ENCODE measurements at places on chromosomes 16 and 17. TPM values are rescaled to one million over a fixed set of nuclear protein-coding genes. Genes with fewer than 3 reads are reported as not detected.

GRCh38 chr16:6146356-6146755, 1048.8 kb upstream of the EEF2KMT start:
- DNase-seq: no peak
- H3K36me3 ChIP-seq: no peaks in the 10 kb centered on the region
- H3K4me1 ChIP-seq: no peaks in the 10 kb centered on the region
- H3K27me3 ChIP-seq: no peaks in the 10 kb centered on the region
- no peak overlapping the region for H3K4me3 ChIP-seq

- no peaks in the 10 kb centered on the region for H3K4me1 ChIP-seq
- no peaks in the 10 kb centered on the region for H3K36me3 ChIP-seq
- DNase-seq: no peak
- no peak overlapping the region for H3K4me3 ChIP-seq
- peak overlapping the region; percentile 28 for H3K27ac ChIP-seq
These were observed 4.8 kb upstream of the BLMH start for GRCh38 chr17:30296499-30297080.

- H3K4me3 ChIP-seq: no peak overlapping the region
- H3K36me3 ChIP-seq: peaks cover 14% of the 10 kb centered on the region
- no peaks in the 10 kb centered on the region for H3K4me1 ChIP-seq
- no peak for DNase-seq
- H3K27me3 ChIP-seq: no peaks in the 10 kb centered on the region
- no peak overlapping the region for H3K27ac ChIP-seq
These were observed 68.5 kb upstream of the ATP2A3 start for GRCh38 chr17:4032738-4033137.

GRCh38 chr17:78112518-78113471, 15.8 kb downstream of the TMC6 start:
- no peak overlapping the region for H3K4me3 ChIP-seq
- no peaks in the 10 kb centered on the region for H3K36me3 ChIP-seq
- no peaks in the 10 kb centered on the region for H3K27me3 ChIP-seq
- H3K27ac ChIP-seq: no peak overlapping the region
- DNase-seq: peak; percentile 83

- peaks cover 22% of the 10 kb centered on the region for H3K36me3 ChIP-seq
- no peak for DNase-seq
- H3K4me3 ChIP-seq: no peak overlapping the region
- no peaks in the 10 kb centered on the region for H3K27me3 ChIP-seq
These were observed 13.9 kb upstream of the CYTH1 start for GRCh38 chr17:78795861-78796516.

DNA sequence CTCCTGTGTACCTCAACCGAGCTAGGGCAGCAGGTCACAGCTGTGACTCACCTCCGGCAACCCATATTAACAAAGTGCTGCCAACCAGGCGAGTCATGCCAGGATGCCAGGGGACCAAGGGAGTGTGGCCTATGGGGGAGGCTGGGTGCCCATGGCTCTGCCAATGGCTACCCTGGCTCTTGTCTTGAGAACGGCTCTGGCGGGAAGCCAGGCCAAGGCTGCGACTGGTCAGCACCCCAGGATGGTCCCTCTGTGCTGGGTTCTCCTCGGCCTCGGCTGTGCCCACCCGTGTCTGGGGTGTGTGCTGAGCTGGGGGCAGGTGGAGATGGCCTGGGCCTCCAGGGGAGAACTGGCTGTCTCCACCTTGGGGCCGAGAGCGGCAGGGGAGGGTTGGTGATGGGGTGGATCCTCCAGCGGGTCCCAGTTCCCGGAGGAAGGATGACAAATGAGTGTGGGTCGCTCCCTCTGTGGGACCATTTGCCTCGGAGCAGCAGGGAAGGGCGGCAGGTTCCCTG, 75.8 kb downstream of the MRC2 start:
- no peak overlapping the region for H3K27ac ChIP-seq
- H3K4me3 ChIP-seq: peak overlapping the region; percentile 55
- H3K4me1 ChIP-seq: peaks cover 14% of the 10 kb centered on the region
- DNase-seq: peak; percentile 73
- H3K27me3 ChIP-seq: peaks cover 9% of the 10 kb centered on the region
- no peaks in the 10 kb centered on the region for H3K36me3 ChIP-seq

- H3K4me3 ChIP-seq: no peak within 1 kb of the TSS
- no peaks in the 10 kb centered on the region for H3K36me3 ChIP-seq
- H3K4me1 ChIP-seq: peaks cover 12% of the 10 kb centered on the region
These were observed at the start of gene FADS6 for GRCh38 chr17:74892974-74893911. Gene FADS6 (minus strand): TSS chr17:74893633. CDS start chr17:74893595, 38 bp downstream.

GRCh38 chr16:65789161-65789945, 577.1 kb upstream of the CDH5 start:
- no peaks in the 10 kb centered on the region for H3K36me3 ChIP-seq
- no peaks in the 10 kb centered on the region for H3K27me3 ChIP-seq
- peaks cover 10% of the 10 kb centered on the region for H3K4me1 ChIP-seq

- DNase-seq: no peak
- no peak overlapping the region for H3K27ac ChIP-seq
- H3K27me3 ChIP-seq: no peaks in the 10 kb centered on the region
- no peaks in the 10 kb centered on the region for H3K36me3 ChIP-seq
- H3K4me3 ChIP-seq: no peak overlapping the region
These were observed 296.7 kb upstream of the IRX5 start for GRCh38 chr16:54633943-54634362.

GRCh38 chr17:69723741-69724140, 309.2 kb downstream of the MAP2K6 start:
- no peaks in the 10 kb centered on the region for H3K36me3 ChIP-seq
- H3K4me1 ChIP-seq: no peaks in the 10 kb centered on the region
- no peak overlapping the region for H3K4me3 ChIP-seq
- H3K27ac ChIP-seq: no peak overlapping the region
- H3K27me3 ChIP-seq: no peaks in the 10 kb centered on the region

DNA sequence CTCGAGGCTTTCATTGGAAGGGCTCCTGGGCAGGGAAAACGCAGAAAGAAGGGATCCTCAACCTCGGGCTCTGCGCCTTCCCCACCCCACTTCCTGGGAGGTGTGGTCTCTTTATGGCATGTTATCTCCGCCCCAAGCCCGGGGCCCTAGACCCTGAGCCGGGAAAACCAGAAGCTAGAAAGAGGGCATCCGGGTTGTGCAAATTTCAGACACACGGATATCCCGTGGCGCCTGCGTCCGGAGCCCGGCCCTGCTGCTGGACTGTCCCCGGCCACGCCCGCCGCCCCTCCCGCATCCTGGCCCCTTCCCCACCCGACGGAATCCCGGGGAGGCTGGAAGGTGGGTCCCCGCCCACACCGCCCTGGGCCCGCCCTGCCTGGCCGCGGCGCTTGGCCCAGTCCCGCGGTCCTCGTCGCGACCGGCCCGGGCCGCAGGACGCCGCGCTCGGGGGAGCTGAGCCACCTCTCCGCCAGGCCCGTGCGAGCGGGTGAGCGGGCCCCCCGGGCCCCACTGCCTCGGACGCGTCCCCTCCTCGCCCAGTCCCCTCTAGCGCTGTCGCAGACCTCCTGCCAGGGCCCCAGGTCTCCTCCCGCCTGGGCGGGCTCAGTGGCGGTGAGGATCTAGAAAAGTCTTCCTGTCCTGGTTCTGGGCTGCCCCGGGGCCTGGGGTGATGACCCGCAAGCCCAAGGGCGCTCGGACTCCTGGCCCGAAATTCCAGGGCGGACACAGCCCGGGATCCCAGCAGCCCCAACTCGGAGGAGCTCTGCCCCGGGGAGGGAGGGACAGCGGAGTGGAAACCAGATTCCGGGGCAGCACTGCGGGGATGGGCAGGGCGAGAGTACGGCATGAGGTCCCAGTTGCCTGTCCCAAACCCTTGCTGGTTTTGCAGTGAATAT, at the start of gene SLC16A5:
Gene SLC16A5, plus strand, starts transcription at position 397 of the 896 bp plus-strand sequence. CDS start 5,683 bp downstream, outside the sequence.
- peak within 1 kb of the TSS; percentile 63 for H3K27ac ChIP-seq
- no peaks in the 10 kb centered on the region for H3K27me3 ChIP-seq
- H3K4me3 ChIP-seq: peak within 1 kb of the TSS; percentile 29
- peak; percentile 92 for DNase-seq
- H3K4me1 ChIP-seq: peaks cover 29% of the 10 kb centered on the region
- no peaks in the 10 kb centered on the region for H3K36me3 ChIP-seq

DNA sequence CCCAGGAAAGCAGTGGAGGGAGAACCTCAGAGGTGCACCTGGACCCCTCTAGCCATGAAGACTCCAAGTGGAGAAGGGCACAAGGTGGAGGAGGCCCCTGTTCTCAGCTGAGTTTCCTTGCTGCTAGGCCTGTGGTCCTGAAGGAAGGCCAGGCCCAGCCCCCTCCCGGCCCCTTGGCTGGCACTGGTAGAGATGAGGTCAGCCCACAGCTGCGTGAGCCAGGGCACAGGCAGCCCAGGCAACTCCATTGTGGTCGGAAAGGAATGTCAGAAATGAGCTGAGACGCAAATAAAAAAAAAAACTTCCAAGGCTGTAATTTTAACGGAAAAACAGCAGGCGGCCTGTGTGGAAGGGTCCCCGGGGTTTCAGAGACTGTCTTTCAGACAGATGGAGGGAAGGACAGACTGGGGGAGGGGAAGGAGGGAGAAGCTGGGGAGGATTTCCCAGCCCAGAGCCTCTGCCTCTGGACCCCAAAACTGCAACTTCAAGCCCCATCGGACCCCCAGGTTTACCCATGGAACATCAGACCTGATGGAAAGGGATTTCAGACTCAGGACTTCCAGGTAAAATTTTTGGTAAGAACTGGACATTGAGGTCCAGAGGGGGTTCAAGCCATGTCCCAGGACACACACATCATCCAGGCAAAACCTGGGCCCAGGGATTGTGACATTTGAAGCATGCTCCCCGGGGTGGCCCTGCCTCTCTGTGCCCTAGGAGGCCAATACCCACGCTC, 25.6 kb upstream of the MRPS23 start:
- H3K27ac ChIP-seq: peak overlapping the region; percentile 94
- H3K4me1 ChIP-seq: peaks cover 86% of the 10 kb centered on the region
- DNase-seq: peak; percentile 95
- no peak overlapping the region for H3K4me3 ChIP-seq
- H3K27me3 ChIP-seq: no peaks in the 10 kb centered on the region

- no peak for DNase-seq
- H3K4me1 ChIP-seq: no peaks in the 10 kb centered on the region
- no peaks in the 10 kb centered on the region for H3K27me3 ChIP-seq
- H3K4me3 ChIP-seq: peak overlapping the region; percentile 94
These were observed 690 bp downstream of the NDE1 start for GRCh38 chr16:15650698-15651171.

DNA sequence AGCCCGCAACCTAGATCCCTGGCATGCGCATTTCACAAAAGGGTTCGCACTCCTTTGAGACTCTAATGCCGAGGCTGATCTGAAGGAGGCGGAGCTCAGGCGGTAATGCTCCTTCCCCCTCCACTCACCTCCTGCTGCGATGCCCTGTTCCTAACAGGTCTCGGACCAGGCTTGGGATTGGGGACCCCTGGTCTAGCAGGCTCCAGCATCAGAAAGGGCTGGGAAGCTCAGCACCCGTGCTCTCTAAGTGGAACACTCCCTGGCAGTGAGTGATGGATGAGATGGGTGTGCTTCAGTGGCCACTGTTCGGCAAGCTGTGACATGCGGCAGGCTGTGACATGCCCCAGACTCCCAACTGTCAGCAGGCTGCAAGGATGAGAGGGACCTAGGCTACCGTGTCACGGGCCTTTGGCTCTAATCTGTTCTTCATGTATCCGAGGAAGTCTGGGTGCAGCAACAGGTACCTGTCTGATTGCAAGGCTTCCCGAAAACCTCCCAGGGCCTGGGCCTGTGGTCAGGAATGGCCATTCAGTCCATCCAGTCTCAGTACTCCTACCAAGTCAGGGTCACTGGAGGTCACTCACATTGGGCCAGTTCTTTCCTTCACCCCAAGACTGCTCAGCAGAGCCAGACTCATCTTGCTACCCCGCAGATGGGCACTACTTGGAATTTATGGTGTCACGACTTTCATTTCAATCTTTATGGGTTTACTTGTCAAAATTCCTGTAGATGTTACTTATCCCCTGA, 1.3 kb upstream of the ST6GALNAC2 start:
- peaks cover 26% of the 10 kb centered on the region for H3K4me1 ChIP-seq
- H3K27ac ChIP-seq: no peak overlapping the region
- no peak overlapping the region for H3K4me3 ChIP-seq
- H3K27me3 ChIP-seq: peaks cover 56% of the 10 kb centered on the region
- no peaks in the 10 kb centered on the region for H3K36me3 ChIP-seq

- H3K4me3 ChIP-seq: no peak overlapping the region
- no peaks in the 10 kb centered on the region for H3K27me3 ChIP-seq
- no peaks in the 10 kb centered on the region for H3K4me1 ChIP-seq
- no peak for DNase-seq
- H3K27ac ChIP-seq: no peak overlapping the region
These were observed 950.8 kb upstream of the GOT2 start for GRCh38 chr16:59684911-59685310.

DNA sequence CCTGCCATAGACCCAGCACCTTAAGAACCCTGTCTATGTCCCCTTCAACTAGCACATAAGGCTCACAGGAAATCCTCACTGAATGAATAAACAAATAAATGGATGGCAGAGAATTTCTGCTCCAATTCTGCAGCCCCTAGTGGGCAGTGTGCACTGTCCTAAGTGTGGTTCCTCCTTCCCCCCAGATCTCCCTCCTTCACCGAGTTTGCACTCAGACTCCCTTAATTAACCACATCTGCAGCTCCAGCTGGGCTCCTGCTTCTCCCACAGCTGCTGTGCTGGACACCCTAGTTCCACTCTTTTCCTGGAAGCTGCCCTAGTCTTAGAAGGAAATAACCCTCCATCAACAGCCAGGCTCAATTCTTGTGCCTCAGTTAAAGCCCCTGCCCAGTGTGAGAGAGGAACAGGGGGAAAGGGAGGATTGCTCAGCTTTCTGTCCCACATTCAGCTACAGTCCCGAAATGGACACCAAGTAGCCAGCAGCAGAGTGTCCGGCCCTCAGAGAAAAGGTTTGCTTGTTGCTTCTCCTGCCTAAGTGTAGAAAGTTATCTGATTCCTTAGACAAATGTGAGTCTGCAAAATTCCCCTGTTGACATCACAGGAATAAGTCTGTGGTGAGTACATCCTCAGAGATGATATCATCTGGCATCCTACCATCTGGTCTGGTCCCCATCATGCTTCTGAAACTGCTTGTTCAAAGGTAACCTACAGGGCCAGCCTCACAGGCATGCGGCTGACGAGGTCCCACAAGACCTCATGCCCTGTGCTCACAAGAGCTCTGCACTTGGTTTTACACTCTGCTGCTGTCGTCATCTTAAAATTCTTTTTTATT, 12.3 kb downstream of the LRRC3C start:
- no peak overlapping the region for H3K4me3 ChIP-seq
- H3K27me3 ChIP-seq: no peaks in the 10 kb centered on the region

GRCh38 chr16:21523411-21524067, 75.8 kb upstream of the METTL9 start:
- H3K4me3 ChIP-seq: no peak overlapping the region
- no peak overlapping the region for H3K27ac ChIP-seq
- no peaks in the 10 kb centered on the region for H3K27me3 ChIP-seq
- H3K36me3 ChIP-seq: no peaks in the 10 kb centered on the region

CTRL gene
- total RNA-seq: 0.71 TPM

MATCAP1 gene
- total RNA-seq: 6.6 TPM

TMEM107 gene
- 26.8 TPM for total RNA-seq

KRTAP4-3 gene
- not detected for total RNA-seq

BIRC5 gene
- total RNA-seq: 0.28 TPM

ELMO3 gene
- total RNA-seq: 1.7 TPM

KRT13 gene
- total RNA-seq: not detected

SCARF1 gene
- total RNA-seq: 10.2 TPM

RRAD gene
- 10.9 TPM for total RNA-seq

CD7 gene
- total RNA-seq: 4.3 TPM

KRTAP4-16 gene
- total RNA-seq: not detected

NEUROD2 gene
- total RNA-seq: not detected

IRX6 gene
- total RNA-seq: 0.83 TPM

KRTAP2-1 gene
- not detected for total RNA-seq

Measured in sigmoid colon (tissue), 7 donors.